ENCODE measurements at places on chromosomes 1 and 21. TPM values are rescaled to one million over a fixed set of nuclear protein-coding genes. Genes with fewer than 3 reads are reported as not detected.

DNA sequence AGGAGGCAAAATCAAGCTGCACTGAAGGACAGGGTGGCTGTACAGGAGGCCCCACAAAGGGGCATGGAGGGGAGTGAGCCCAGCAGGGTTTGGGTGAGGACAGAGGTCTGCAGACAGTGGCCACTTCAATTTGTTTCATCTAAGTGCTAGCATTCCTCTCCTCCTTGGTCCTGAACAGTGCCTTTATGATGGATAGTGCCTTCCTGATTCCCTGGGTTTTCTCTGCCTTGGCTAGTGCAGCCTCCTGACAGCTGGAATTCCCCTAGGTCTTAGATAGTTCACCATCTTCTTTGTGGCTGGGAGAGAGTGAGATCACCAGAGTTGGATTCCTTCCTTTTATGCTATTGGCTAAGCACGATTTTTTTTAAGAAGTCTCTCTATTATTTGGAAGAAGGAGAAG lies 3.8 kb upstream of the HPCAL4 start:
- peaks cover 9% of the 10 kb centered on the region for H3K27me3 ChIP-seq
- H3K4me1 ChIP-seq, result peaks cover 31% of the 10 kb centered on the region
- no peak overlapping the region for H3K4me3 ChIP-seq
- DNase-seq, result no peak

The SDC3 gene
- total RNA-seq, result 0.19 TPM

GRCh38 chr1:14245954-14246353 lies 352.5 kb upstream of the KAZN start:
- no peaks in the 10 kb centered on the region for H3K36me3 ChIP-seq
- no peak overlapping the region for H3K4me3 ChIP-seq
- H3K27me3 ChIP-seq, result peaks cover 2% of the 10 kb centered on the region
- no peak overlapping the region for H3K27ac ChIP-seq

The ITGB2 gene
- 185 TPM for total RNA-seq

The PCBP3 gene
- 10.0 TPM for total RNA-seq

DNA sequence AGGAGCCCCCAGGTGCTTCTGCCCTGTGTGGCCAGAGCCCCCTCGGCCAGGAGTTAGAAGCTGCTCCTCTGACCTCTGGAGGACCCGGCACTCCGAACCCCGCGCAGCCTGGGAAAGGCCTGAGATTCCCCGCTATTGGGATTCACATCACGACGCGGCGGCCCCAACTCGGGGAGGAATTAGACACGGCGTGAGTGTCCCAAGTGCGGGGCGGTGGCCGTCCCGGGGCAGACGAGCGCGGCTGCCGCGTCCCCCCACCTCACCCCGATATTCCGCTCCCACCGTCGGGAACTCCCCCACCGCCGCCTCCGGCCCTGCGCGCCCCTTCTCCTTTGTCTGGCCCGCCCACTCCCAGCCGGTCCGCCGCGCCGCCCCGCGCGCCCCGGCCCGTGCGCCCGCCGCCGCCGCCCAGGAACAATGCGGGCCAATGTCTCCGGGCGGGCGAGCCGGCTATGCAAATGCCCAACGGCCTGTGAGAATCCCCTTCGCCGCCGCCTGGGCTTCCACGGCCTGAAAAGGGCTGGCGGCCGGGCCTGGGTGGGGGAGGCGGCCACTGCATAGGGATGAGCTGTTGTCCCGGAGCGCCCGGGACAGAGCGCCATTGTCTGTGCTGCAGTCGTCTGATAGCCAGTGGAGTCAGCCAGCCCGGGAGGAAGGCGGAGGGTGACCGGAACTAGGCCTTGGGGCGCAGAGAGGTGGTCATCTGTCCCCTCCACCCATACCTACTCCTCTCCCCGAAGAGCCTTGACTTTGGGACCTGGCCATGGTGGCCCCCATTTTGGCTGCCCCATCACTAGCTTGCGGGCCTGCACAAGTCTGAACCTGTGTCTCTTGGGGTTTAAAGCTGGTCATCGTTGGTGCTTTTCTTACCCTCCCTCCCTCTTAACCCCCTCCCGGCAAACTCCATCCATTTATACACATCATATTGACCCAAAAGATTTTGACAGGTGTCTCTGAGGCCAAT lies 19.4 kb downstream of the RHBG start:
- no peak overlapping the region for H3K4me3 ChIP-seq
- H3K36me3 ChIP-seq, result no peaks in the 10 kb centered on the region
- H3K27ac ChIP-seq, result no peak overlapping the region
- peaks cover 41% of the 10 kb centered on the region for H3K27me3 ChIP-seq

DNA sequence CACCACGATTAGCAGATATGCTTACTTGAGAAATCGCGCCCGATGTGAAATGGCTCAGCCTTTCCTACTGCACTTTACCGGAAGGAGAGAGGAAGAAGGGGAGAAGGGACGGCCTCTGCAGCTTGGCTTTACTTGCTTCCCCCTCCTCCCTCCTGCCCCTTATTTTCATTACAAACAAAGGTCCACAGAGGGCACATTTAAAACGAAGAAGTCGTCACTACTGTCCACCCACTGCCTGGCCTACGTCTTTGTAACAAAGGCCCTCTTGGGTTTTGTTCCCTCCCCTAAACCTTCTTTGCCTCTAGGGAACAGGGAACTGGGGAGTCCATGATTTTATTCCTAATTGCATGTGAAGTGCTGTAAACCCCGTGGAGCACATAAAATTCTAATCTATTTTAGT lies 308.5 kb downstream of the LMX1A start:
- no peak overlapping the region for H3K27ac ChIP-seq
- no peaks in the 10 kb centered on the region for H3K4me1 ChIP-seq
- no peaks in the 10 kb centered on the region for H3K36me3 ChIP-seq
- peaks cover 13% of the 10 kb centered on the region for H3K27me3 ChIP-seq
- H3K4me3 ChIP-seq, result no peak overlapping the region

DNA sequence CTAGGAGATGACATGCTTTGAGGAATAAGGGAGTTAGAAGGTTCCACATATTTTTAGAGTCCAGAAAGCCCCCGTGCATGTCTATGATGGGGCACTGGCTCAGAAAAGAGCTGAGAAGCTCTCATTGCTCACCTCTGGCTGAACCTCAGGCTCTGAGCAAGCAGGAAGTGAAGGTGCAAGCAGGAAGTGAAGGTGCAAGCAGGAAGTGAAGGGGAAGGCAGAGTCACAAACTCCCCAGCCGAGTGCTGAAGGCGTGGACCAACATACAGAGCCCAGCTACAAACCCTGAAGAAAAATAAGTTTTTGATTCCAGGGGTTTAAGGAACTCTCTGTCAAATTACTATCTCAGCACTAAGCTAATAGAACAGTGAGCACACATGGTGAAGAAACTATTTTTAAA lies 7.0 kb downstream of the KRTAP10-8 start:
- peak overlapping the region; percentile 93 for H3K27ac ChIP-seq
- H3K4me3 ChIP-seq, result peak overlapping the region; percentile 53
- DNase-seq, result peak; percentile 77
- H3K4me1 ChIP-seq, result peaks cover 40% of the 10 kb centered on the region
